ENCODE measurements at places on chromosomes 16 and 17.

- no peak for DNase-seq
Measured at GRCh38 chr16:14549789-14550153, 80.3 kb downstream of the PARN start.

GRCh38 chr17:21843318-21843865 lies 151.1 kb downstream of the KCNJ18 start:
- DNase-seq = no peak

- DNase-seq = no peak
Measured at GRCh38 chr17:10243883-10244844, 45.8 kb upstream of the GAS7 start.

DNA sequence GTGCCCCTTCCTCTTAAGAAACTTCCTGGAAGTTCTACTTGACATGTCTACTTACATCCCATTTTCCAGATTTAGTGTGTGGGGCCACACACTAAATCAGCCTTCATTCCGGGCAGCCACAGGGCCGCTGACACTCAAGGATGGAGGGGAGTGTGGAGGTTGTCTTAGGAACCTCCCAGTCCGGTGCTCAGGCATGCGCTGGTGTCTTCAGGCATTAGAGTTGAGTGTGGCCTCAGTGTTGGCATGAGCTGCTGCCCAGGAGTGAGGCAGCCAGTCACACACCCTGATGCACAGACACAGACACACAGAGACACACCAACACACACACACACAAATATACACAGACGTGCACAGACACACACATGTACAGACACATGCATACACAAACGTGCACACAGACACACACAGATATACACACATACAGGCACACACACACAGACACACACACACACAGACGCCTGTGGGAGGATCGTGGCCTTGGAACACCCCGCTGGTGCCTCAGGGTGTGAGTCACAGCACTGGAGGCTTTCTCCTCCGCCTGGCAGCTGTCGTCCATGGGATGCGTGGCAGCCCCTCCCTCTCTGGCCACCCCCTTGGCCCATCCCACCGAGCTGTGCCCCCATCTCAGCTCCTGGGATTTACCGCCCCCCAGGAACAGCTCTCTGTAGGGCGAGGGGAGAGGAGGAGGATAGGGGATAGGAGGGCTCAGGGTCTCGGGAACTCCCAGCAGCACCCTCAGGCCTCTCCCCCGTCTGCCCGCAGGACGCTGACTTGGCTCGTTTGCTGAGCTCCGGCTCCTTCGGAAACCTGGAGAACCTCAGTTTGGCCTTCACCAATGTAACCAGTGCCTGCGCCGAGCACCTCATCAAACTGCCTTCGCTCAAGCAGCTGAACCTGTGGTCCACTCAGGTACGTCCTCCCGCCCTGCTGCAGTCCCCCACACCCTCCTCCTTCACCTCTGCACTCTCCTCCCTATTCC lies 75.6 kb upstream of the PLCG2 start:
- no peak for DNase-seq

DNA sequence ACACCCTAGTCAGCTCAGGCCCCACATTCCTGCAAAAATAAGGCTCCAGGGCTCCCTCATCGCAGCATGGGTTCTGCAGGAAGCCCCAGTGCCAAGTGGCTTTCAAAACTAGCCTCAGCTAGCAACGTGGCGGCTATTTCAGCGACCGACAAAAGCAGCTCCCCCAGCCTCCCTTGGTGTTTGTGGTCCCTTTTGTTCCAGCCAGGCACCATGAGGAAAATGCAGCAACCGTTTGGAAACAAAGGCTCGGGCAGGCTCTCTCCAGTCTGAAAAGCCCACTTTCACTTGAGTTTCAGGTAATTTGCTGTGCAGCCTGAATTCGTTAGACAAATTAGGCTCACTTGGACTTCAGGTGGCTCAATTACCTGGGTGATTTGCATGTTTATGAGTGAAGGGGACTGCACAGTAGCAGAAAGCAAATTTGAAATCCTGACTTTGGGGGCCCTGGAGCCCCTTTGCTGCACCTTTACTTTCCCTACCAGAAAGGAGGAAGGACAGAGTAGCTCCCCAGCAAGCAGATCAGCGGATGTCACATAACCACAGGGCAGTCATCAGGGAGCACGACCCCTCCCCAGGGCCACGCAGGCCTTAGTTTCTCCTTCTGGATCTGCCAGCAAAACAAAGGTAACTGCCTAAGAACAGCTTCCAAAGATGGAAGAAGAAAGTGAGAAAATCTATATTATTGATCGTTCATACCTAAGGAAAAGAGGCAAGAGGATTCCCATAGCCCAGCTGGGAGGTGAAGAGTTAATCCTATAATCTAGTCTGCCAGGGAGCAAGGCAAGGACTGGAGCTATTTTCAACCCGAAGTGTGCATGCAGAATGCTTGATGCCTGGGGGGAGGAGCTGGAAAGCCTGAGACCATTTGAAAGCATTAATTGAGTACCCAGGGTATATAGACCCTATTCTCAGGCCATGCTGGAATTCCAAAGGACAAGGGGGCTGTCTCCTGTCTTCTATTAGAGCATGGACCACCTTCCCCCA lies 143.1 kb upstream of the SDK2 start:
- no peak for DNase-seq
